ENCODE measurements at places on chromosomes 1 and 21.

- no peak for DNase-seq
Observed at GRCh38 chr1:87151500-87152421, 176.9 kb upstream of the LMO4 start.

DNA sequence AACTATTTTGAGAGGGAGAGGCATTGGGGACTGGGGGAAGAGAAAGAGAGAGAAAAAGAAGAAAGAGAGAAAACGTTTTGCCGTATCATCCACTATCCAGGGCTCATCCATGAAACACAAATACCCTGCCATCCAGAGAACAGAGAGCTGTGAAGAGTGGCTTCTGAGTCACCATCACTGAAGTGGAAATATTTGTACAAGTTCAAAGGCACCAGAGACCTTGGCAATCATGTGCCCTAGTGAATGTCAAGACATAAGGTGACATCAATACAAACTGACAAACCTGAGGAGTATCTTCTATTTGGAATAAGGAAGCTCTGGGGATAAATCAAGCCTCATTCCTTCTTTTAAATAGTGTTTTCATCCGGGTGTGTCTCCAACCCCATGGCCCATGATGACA is 197.2 kb upstream of the PROX1 start:
- no peak for DNase-seq

DNA sequence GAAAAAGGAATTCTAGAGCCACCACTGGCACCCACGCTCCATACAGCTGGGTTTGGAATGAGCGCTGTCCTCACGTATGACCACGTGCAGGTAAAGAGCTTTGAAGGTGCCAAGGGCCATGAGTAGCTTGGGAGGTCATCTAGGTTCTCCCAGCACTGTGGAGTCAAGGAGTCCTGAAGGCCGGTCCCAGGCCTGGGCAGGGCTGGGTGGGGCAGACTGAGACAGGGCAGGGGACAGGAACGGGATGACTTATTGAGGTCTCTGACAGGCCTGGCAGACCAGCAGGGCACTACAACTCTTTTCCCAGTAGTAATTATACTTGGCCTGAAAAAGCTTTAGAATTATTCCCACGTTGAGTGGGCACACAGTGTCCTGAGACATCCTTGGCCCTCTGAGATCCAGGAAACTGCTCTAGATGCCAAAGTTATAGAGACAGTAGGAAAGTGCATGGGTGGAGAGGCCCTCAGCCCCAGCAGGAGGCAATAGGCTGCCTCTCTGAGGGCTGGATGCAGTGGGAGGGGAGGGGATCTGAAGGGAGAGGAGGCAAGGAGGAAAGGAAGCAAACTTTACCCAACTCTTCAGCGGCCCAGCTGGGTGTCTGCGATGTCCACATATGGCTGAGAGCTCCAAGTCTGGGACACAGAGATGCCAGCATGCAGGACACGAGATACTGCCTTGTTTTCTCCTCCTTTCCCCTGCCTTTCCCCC is 1.8 kb upstream of the CDA start:
- no peak for DNase-seq

DNA sequence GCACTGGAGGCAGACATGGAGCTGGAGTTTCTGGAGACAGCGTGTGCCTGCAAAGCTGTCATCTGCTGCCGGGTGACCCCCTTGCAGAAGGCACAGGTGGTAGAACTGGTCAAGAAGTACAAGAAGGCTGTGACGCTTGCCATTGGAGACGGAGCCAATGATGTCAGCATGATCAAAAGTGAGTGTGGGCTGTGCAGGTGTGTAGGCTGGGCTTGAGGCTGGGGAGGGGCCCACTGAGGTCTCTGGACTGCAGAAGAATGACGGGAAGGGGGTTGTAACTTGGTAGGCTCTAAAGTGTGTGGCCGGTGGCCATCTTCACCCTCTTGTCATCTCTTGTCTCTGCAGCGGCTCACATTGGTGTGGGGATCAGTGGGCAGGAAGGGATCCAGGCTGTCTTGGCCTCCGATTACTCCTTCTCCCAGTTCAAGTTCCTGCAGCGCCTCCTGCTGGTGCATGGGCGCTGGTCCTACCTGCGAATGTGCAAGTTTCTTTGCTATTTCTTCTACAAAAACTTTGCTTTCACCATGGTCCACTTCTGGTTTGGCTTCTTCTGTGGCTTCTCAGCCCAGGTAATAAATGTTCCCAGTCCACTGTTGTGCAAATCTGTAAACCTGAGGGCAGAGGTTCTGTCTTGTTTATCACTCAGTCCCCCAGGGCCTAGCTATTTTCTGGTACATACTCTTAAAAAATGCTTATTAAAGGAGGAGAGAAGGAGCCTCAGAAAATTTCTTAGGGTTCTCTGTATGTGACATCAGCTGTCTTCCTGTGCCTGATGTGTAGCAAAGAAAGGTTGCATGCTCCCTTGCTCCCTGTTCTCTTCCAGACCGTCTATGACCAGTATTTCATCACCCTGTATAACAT is 19.9 kb downstream of the ATP8B2 start:
- no peak for DNase-seq

DNA sequence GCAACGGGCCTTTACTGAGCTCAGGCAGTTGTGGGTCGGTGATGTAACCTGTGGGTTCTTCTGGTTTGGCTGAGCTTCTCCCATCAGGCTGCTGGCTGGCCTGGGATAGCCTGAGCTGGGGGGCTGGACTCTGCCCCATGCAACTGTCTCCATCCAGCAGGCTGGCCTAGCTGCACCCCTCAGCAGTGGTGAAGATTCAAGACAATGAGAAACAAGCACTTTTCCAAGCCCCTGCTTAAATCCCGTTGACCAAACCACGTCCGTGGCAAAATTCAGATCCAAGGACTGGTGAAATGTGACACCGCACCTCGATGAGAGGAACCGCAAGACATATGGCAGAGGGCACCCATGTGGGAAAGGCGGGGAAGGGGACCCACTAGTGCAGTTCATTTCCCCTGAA is 25.6 kb downstream of the PRSS38 start:
- DNase-seq: no peak

- no peak for DNase-seq
Observed at GRCh38 chr1:41330588-41331545, 30.4 kb upstream of the FOXO6 start.

- DNase-seq: no peak
Observed at GRCh38 chr1:2242814-2243725, 15.0 kb downstream of the SKI start.

GRCh38 chr21:7957713-7958064 is 2563.7 kb upstream of the TPTE start:
- DNase-seq: no peak

GRCh38 chr1:35269201-35269988 is 886 bp downstream of the ZMYM4 start:
- DNase-seq: no peak

DNA sequence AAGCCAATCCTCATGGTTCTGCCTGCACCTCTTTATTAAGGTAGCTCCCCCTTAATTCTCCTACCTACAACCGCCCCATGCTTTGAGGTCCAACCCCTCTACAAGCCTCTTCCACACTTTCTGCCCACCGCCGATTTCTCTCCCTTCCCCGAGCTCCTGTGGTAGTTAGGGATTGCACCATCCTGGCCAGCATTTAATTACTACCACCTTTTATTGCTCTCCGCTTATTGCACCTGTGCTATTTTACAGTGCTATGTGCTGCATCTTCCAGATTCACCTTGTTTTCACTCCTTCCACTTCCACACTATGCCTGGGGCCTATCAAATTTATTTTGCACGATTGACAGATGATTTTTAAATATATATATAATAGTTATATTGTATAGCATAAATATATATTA is 29.3 kb upstream of the DNAJC11 start:
- DNase-seq: no peak

DNA sequence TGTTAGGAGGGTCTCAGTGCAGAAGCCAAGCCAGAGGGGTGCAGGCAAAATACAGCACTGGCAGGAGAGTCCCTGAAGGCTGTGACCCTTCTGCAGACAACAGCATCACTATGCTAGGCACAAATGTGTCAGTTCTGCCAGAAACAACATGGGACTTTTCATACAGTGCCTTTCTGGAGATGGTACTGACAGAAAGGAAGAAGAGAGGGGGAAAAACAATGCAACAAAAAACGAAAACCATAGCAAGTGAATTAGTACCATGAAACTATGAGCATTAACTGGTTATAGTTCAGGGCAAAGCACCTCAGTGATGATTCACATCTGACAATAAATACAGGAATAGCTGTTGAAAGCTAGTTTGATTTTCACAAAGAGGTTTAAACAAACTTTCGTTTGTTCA is 140.8 kb upstream of the NBPF11 start:
- DNase-seq: no peak

DNA sequence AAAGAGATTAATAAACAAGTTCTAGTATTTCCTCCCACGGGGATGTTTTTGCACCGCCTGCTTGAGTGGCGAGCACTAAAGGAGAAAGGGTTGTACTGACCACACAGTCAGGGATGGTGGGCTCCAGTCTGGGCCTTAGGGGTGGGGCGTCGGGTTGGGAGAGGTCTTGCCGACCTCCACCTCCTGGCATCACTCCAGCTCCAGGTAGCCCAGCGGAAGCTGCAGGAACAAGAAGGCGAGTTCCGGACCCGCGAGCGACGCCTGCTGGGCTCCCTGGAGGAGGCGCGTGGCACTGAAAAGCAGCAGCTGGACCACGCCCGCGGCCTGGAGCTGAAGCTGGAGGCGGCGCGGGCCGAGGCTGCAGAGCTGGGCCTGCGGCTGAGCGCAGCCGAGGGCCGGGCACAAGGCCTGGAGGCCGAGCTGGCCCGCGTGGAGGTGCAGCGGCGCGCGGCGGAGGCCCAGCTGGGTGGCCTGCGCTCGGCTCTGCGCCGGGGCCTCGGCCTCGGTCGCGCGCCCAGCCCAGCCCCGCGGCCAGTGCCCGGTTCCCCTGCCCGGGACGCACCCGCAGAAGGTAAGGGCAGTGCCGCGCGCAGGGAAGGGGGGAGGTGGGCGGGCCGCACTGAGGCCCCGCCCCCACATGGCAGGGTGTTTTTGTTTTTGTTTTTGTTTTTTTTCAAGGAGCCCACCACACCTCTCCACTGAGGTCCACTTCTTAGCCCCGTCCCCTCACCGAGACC is 19.7 kb downstream of the MFAP2 start:
- DNase-seq: peak; percentile 38

- DNase-seq: no peak
Observed at GRCh38 chr1:157734321-157734720, 33.8 kb upstream of the FCRL3 start.

- no peak for DNase-seq
Observed at GRCh38 chr21:44390886-44391285, 37.5 kb downstream of the TRPM2 start.

GRCh38 chr1:221834698-221835513 is 93.0 kb upstream of the DUSP10 start:
- no peak for DNase-seq

DNA sequence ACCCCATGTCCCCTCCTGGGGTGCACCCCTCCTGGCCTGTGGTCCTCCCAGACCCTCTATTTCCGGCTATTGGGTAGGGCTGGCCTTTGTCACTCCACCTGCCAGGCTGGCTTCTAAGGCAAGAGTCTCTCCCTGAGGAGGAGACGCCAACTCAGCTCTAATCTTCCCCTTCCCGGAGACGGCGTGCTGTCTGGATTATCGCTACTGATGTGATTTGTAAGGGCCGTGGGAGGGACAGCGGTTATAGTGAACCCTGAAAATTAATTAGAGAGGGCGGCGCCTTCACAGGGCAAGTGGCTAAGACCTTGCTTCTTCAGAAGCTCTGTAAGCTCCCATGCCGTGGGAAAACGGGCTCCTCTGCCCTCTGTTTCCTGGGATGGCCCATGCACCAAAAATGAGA is 207.0 kb upstream of the VAMP3 start:
- DNase-seq: no peak

- DNase-seq: no peak
Observed at GRCh38 chr1:80657044-80657643, 1143.6 kb upstream of the ADGRL2 start.

DNA sequence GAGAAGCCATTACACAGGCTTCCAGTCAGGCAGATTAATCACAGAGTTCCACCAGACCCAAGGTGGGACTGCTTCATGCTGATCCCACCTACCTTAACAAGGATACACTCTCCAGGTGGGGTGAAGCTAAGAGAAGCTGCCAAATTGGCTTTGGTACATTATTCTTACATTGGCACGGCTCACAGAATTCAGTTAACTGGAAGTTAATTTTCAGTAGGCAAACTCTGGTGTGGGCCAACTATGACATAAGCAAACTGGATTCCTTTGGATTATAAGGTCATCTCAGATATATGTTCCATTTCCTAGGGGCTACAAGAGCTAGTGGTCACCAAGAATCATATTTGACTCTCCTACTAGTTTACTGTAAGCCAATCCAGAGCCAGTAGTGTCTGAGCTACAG is 448.8 kb upstream of the BEND5 start:
- no peak for DNase-seq

DNA sequence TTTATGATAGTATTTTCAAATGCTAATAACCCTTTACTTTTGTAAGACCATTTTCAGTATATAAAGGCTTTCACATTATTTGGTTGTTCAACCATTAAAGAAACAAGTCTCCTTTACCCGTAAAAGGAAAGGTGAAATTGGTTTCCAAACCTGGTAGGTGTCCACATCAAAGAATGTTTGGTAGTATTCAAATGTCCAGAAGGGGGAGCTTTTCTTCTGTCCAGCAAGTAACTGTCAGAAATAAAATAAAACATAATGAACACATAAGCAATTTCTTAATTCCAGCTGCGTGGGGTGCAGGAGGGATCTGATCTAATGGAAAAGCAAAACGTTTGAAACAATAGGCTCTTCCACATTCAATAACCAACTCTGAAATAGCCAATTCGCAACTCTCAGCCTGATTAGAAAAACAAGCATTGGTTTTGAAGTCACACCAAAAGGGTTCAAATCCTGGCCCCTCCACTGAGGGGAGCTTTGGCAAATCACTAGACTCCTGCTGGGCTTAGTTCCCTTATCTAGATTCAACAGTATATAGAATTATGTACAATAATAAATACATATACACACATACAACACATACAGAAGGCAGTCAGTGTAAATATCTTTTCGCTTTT is 11.0 kb downstream of the YIPF1 start:
- no peak for DNase-seq

GRCh38 chr1:226097866-226098625 is 35.5 kb downstream of the H3-3A start:
- no peak for DNase-seq

- DNase-seq: no peak
Observed at GRCh38 chr1:220925707-220926106, 46.5 kb downstream of the HLX start.

DNA sequence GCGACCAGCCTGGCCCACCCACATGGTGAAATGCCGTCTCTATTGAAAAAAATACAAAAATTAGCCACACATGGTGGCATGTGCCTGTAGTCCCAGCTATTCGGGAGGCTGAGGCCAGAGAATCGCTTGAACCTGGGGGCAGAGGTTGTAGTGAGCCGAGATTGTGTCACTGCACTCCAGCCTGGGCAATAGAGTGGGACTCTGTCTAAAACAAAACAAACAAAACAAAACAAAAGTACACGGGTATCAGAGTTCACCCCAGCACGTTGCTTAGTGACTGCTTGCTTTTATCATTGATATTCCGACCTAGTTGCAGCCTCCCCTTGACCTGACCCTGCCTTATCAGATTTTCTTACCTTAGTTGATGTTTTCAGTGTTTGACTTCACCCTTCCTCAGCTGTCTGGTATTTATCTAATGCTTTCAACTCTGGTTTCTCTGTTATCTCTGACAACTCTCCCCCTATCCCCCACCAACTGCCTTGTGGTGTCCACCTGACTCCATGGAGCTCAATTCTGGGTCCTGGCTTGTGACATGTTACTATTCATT is 5.1 kb downstream of the TLCD4 start:
- no peak for DNase-seq

Measured in CMK (cell line).